ENCODE measurements at places on chromosomes 12 and 14.
A peak's percentile ranks its signal among the peaks of the same experiment; 100 is the strongest.

DNA sequence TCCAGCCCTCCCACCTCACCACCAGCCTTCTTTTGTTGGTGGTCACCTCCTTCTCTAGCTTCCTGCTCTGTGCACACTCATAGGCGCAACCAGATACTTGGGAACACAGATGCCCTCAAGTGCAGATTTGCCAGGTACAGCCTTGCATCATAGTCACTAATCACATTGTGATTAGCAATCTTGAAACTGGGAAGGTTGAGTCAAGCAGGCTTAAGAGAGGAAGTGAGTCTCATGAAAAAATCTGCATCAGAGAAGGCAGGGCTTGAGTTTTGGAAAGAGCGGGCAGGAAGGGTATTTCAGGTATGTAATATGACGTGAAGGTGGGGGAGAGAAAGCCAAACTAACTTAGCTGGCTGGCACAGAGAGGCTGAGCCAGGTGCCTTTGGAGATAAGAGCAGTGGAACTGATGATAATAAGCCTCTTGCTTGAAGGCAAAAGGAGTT lies 2.7 kb upstream of the RABGGTA start:
- no peak overlapping the region for H3K27ac ChIP-seq
- H3K27me3 ChIP-seq, result no peaks in the 10 kb centered on the region
- no peaks in the 10 kb centered on the region for H3K36me3 ChIP-seq
- H3K4me3 ChIP-seq, result no peak overlapping the region
- no peaks in the 10 kb centered on the region for H3K4me1 ChIP-seq

DNA sequence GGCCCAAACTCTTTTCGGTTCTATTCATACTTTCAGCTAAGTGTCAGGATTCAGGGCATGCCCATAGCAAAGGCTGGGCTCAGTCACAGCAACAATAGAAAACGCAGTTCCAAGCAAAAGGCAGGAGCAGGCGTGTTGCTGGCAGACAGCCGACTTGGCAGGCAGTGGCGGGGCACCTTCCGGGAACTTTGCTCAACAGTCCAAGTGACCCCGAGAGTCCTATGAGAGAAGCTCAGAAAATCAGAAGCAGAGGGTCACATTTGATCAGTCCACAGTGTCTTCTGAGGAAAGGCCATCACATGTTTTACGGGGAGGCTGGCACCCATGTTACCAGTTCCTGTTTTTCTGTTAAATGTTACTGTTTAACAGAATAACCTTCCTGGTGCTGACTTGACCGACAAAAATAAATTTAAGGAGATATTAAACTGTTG lies 115.0 kb downstream of the DACT1 start:
- no peaks in the 10 kb centered on the region for H3K36me3 ChIP-seq
- H3K27ac ChIP-seq, result no peak overlapping the region
- DNase-seq, result no peak
- H3K4me1 ChIP-seq, result no peaks in the 10 kb centered on the region

DNA sequence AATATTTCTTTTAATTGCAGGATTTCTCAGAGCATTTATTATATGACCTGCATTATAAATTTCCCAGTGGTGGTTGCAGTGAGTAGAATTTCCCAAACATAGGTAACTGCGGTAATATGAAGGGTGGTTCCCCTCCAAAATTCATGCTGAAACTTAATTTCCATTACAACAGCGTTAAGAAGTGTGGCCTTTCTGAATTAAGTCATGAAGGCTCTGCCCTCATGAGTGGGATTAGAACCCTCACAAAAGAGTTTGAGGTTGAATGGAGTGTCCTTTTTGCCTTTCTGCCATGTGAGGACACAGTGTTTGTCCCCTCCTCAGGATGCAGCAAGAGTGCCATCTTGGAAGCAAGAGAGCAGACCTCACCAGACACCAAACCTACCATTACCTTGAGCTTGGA lies 233.6 kb downstream of the KTN1 start:
- H3K4me1 ChIP-seq, result no peaks in the 10 kb centered on the region
- no peaks in the 10 kb centered on the region for H3K36me3 ChIP-seq
- H3K27ac ChIP-seq, result no peak overlapping the region
- H3K27me3 ChIP-seq, result no peaks in the 10 kb centered on the region

DNA sequence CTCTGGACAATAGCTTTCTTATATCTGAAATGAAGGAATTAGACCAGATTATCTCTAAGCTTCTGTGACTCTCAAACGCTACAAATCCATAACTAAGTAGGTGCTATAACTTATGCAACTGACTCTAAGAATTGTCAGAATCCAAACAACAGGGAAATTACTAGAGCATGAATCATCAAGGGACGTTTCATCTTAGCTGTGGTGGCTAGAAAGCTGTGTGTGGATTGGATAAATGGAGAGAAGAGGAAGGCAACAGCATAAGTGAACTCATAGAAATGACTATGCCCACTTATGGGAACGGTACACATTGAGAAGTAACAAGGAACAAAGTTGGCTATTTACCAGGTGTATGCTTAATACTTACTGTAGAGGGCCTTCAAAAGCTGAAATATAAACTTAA lies 96.0 kb upstream of the NEDD1 start:
- no peaks in the 10 kb centered on the region for H3K36me3 ChIP-seq
- H3K27me3 ChIP-seq, result no peaks in the 10 kb centered on the region
- DNase-seq, result no peak
- no peak overlapping the region for H3K27ac ChIP-seq

- DNase-seq, result no peak
- H3K4me1 ChIP-seq, result peaks cover 6% of the 10 kb centered on the region
- no peak overlapping the region for H3K27ac ChIP-seq
- no peaks in the 10 kb centered on the region for H3K27me3 ChIP-seq
These were observed 4.5 kb upstream of the RNU7-1 start for GRCh38 chr12:6939191-6939540.

DNA sequence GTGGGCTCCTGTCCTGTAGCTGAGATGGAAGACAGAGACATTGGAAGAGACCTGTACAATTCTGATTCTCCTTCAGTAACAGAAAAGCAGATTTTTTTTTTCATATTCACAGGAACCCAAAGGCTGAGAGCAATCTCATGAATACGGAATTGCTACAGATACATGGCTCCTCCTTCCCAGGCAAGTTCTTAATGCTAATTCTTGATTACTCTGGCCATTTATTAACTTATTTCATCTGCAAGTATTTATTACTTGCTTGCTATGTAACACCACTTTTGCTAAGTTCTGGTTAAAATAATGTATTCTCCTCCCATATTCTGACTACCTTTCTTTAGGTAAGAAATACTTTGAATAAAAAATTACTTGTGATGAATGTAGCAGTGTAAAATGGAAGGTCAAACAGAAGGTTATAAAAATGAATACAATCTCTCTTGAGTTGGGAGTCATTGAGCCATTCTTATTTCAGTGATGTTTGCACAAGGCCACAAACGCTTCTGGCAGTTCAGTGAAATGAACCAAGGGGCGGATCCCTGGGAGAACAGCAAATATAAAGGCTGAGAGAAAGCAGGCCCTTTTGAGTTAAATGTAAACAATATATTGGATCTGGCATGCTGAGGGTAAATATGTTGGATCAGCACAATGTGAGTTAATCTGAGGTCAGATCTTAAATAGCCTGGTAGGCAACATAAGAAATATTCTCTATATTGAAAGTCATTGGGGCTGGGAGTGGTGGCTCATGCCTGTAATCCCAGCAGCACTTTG lies 37.6 kb downstream of the MUCL1 start:
- no peaks in the 10 kb centered on the region for H3K36me3 ChIP-seq
- H3K27ac ChIP-seq, result no peak overlapping the region
- H3K27me3 ChIP-seq, result no peaks in the 10 kb centered on the region
- DNase-seq, result no peak

- H3K27ac ChIP-seq, result no peak overlapping the region
- H3K36me3 ChIP-seq, result no peaks in the 10 kb centered on the region
- H3K4me3 ChIP-seq, result no peak overlapping the region
- H3K4me1 ChIP-seq, result no peaks in the 10 kb centered on the region
- peaks cover 90% of the 10 kb centered on the region for H3K27me3 ChIP-seq
These were observed 1.4 kb downstream of the AQP5 start for GRCh38 chr12:49962861-49963765.

DNA sequence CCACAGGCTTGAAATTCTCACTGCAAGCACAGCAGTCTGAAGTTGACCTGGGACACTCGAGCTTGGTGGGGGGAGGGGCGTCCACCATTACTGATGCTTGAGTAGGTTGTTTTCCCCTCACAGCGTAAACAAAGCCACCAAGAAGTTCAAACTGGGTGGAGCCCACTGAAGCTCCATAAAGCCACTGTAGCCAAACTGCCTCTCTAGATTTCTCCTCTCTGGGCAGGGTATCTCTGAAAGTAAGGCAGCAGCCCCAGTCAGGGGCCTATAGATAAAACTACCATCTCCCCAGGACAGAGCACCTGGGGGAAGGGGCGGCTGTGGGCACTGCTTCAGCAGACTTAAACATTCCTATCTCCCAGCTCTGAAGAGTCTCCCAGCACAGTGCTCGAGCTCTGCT lies 31.7 kb upstream of the ST8SIA1 start:
- H3K4me1 ChIP-seq, result no peaks in the 10 kb centered on the region
- DNase-seq, result peak; percentile 68
- H3K36me3 ChIP-seq, result no peaks in the 10 kb centered on the region
- H3K4me3 ChIP-seq, result no peak overlapping the region
- no peaks in the 10 kb centered on the region for H3K27me3 ChIP-seq

- H3K36me3 ChIP-seq, result no peaks in the 10 kb centered on the region
- H3K27ac ChIP-seq, result no peak overlapping the region
- H3K27me3 ChIP-seq, result no peaks in the 10 kb centered on the region
- no peaks in the 10 kb centered on the region for H3K4me1 ChIP-seq
- H3K4me3 ChIP-seq, result no peak overlapping the region
These were observed 202.9 kb upstream of the ATXN7L3B start for GRCh38 chr12:74334780-74335179.

GRCh38 chr12:26878661-26879119 lies 45.7 kb upstream of the ITPR2 start:
- no peaks in the 10 kb centered on the region for H3K27me3 ChIP-seq
- no peaks in the 10 kb centered on the region for H3K36me3 ChIP-seq
- no peak for DNase-seq
- no peaks in the 10 kb centered on the region for H3K4me1 ChIP-seq
- no peak overlapping the region for H3K27ac ChIP-seq
- H3K4me3 ChIP-seq, result no peak overlapping the region

DNA sequence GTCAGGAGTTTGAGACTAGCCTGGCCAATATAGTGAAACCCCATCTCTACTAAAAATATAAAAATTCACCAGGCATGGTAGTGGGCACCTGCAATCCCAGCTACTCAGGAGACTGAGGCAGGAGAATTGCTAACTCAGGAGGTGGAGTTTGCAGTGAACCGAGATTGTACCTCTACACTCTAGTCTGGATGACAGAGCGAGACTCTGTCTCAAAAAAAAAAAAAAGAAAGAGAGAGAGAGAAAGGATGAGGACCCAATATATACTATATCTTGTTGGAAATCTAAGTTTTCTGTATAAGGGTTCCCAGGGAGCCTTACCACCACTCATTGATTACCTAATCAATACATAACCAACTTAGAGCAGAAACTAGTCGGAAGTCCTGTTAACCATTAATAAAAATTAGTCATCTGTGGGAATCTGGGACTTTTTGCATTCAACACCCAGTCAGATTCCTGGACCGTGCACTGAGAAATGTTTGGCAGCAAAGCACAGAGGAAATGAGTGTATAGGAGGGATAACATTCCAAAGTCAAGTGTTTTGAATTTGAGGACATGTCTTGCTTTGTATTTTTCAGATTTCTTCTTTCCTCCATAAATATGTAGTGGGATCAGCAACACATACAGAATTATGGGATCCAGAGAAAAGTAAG lies 44.8 kb upstream of the NR2C1 start:
- H3K36me3 ChIP-seq, result peaks cover 63% of the 10 kb centered on the region
- no peak for DNase-seq
- no peak overlapping the region for H3K27ac ChIP-seq
- no peak overlapping the region for H3K4me3 ChIP-seq
- no peaks in the 10 kb centered on the region for H3K4me1 ChIP-seq

DNA sequence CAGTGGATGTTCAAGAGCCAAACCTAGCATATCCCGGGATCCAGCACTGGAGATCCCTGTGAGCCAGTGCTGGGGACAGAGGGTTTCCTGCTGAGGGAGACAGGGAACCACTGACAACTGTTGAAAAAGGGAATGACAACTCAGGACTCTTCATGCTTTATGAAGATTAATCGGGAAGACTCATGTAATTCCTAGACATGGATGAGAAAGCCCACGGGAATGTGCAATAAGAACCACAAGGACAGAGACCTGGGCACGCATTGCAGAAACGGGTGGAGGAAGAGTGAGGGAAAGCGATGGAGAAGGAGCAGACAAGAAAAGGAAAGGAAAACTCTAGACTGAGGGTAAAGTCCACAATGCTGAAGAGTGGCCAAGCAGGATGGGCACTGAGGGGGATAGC lies 296.0 kb downstream of the PCNX1 start:
- H3K27me3 ChIP-seq, result no peaks in the 10 kb centered on the region
- H3K4me3 ChIP-seq, result no peak overlapping the region
- H3K4me1 ChIP-seq, result no peaks in the 10 kb centered on the region

GRCh38 chr12:13032164-13032563 lies 12.0 kb upstream of the FAM234B start:
- no peak overlapping the region for H3K4me3 ChIP-seq
- no peak for DNase-seq
- H3K4me1 ChIP-seq, result peaks cover 4% of the 10 kb centered on the region
- no peaks in the 10 kb centered on the region for H3K36me3 ChIP-seq
- no peaks in the 10 kb centered on the region for H3K27me3 ChIP-seq

GRCh38 chr14:68364792-68365192 lies 428.1 kb downstream of the ZFP36L1 start:
- H3K36me3 ChIP-seq, result no peaks in the 10 kb centered on the region
- H3K4me1 ChIP-seq, result peaks cover 12% of the 10 kb centered on the region
- peak overlapping the region; percentile 94 for H3K27ac ChIP-seq
- H3K27me3 ChIP-seq, result no peaks in the 10 kb centered on the region

- DNase-seq, result no peak
- no peaks in the 10 kb centered on the region for H3K27me3 ChIP-seq
- peaks cover 90% of the 10 kb centered on the region for H3K36me3 ChIP-seq
- H3K4me1 ChIP-seq, result no peaks in the 10 kb centered on the region
- H3K27ac ChIP-seq, result no peak overlapping the region
- no peak overlapping the region for H3K4me3 ChIP-seq
These were observed 31.2 kb downstream of the FBXO21 start for GRCh38 chr12:117158911-117159553.

GRCh38 chr12:102948941-102949352 lies 8.5 kb upstream of the ASCL1 start:
- H3K27ac ChIP-seq, result no peak overlapping the region
- H3K36me3 ChIP-seq, result no peaks in the 10 kb centered on the region
- H3K4me3 ChIP-seq, result no peak overlapping the region
- peak; percentile 95 for DNase-seq

- H3K27ac ChIP-seq, result no peak overlapping the region
- H3K4me1 ChIP-seq, result no peaks in the 10 kb centered on the region
- H3K4me3 ChIP-seq, result no peak overlapping the region
- no peaks in the 10 kb centered on the region for H3K27me3 ChIP-seq
These were observed 101.1 kb upstream of the DCD start for GRCh38 chr12:54749191-54749818.

All from endodermal cell (in vitro differentiated cells).